ENCODE measurements at places on chromosomes 1 and 21. TPM values are rescaled to one million over a fixed set of nuclear protein-coding genes. Genes with fewer than 3 reads are reported as not detected.

DNA sequence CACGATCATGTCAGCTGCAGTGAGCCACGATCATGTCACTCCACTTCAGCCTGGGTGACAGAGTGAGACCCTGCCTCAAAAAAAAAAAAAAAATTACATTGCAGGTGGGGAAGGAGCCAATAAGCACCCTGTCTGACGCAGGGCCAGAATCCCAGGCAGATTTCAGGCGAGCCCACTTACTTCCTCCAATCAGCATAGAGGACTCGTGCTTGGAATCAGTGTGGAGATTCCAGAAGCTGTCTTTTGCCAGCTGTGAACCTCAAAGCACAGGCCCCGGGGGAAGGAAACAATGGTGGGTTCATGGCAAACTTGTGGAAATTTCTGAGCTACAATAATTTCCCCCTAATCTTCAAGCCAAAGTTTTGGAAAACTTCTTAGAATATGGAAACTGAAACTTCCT is 178.2 kb upstream of the ZNF644 start:
- no peaks in the 10 kb centered on the region for H3K36me3 ChIP-seq
- no peak for DNase-seq
- H3K27ac ChIP-seq = no peak overlapping the region
- H3K27me3 ChIP-seq = peaks cover 4% of the 10 kb centered on the region
- no peak overlapping the region for H3K4me3 ChIP-seq
- H3K4me1 ChIP-seq = no peaks in the 10 kb centered on the region

DNA sequence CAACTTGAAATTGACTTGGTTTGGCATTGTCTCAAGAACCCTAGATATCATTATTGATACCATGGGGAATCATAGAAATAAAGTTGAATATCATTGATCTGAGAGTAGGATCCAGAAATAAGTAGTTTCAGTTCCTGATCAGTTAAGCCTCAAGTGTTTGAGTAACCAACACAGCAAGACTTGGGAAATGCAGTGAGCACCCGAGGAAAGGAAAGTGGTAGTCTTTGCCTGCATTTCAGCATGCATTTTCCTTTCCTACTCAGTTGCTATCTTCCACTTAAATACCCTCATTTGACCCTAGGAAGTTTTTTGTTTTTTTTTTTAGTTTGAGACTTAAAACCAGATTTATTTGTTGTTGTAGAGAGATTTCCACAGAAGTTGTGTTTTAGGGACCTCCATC is 18.9 kb downstream of the CLEC20A start:
- H3K36me3 ChIP-seq = peaks cover 22% of the 10 kb centered on the region
- no peak overlapping the region for H3K4me3 ChIP-seq
- DNase-seq = no peak
- H3K4me1 ChIP-seq = no peaks in the 10 kb centered on the region
- no peak overlapping the region for H3K27ac ChIP-seq

GRCh38 chr1:117014209-117014608 is 12.6 kb downstream of the CD101 start:
- H3K27me3 ChIP-seq = no peaks in the 10 kb centered on the region
- no peak overlapping the region for H3K27ac ChIP-seq
- no peak for DNase-seq

GRCh38 chr1:66693856-66694255 is 58.4 kb upstream of the DYNLT5 start:
- no peak for DNase-seq
- peak overlapping the region; percentile 50 for H3K27ac ChIP-seq
- H3K4me3 ChIP-seq = no peak overlapping the region
- peaks cover 74% of the 10 kb centered on the region for H3K36me3 ChIP-seq

The CATSPERE gene
- polyA plus RNA-seq = 0.54 TPM

The C1orf141 gene
- polyA plus RNA-seq = not detected

The VWA5B1 gene
- polyA plus RNA-seq = not detected

DNA sequence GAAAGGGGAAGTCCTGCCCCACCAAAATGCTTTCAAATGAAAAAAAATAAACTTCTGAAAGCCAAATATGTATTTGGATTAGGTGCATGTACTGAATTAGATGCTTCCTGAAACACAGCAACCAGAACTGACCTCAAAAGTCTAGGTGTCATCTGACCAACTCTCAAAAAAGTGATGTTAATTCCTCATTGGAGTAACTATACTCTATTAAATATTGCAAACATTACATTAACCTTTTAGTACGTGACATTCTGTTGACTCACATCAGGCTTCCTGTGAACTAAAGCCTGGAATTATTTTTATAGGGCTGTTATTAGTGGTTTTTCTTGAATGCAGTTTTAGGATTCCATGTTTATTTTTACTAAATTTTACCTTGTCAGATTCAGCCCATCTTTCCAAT is 73.5 kb downstream of the ASTN1 start:
- H3K36me3 ChIP-seq = no peaks in the 10 kb centered on the region
- H3K4me1 ChIP-seq = no peaks in the 10 kb centered on the region
- no peaks in the 10 kb centered on the region for H3K27me3 ChIP-seq
- no peak overlapping the region for H3K4me3 ChIP-seq
- no peak overlapping the region for H3K27ac ChIP-seq

DNA sequence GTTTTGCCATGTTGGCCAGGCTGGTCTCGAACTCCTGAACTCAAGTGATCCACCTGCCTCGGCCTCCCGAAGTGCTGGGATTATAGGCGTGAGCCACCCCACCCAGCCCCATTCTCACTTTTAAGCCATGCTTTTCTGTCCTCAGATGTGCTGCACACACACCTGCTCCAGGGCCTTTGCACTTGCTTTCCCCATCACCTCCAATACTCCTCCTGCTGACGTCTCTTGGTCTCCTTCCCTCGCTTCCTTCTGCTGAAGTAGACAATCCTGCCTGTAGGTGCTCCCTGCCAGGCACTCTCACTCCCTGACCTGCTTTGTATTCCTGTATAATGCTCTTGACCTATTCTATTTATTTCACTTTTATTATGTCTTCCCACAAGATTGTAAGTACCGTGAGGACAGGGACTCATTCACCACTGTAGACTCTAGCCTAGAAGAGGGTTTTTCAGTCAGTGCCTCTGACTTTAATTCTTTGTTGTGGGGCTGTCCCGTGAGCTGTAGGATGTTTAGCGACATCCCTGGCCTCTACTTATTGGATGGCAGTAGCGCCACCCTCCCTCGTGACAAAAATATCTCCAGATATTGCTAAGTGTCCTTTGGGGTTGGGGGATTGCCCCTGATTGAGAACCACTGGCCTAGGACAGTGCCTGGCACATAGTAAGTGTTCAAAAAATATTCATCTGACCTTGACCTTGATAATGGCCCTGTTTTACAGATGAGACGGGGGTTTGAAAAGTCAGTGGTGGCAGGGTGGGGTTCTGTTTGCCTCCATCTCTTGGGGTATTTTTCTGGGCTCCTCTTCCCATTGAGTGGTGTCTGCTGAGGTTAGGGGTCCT is 4.6 kb downstream of the TNFRSF1B start:
- H3K4me3 ChIP-seq = no peak overlapping the region
- H3K27me3 ChIP-seq = peaks cover 15% of the 10 kb centered on the region
- no peak for DNase-seq

GRCh38 chr1:117553471-117553870 is 52.4 kb upstream of the TENT5C start:
- DNase-seq = no peak
- no peaks in the 10 kb centered on the region for H3K36me3 ChIP-seq
- H3K4me1 ChIP-seq = no peaks in the 10 kb centered on the region
- no peak overlapping the region for H3K27ac ChIP-seq
- H3K4me3 ChIP-seq = no peak overlapping the region

The SNX7 gene
- 51.3 TPM for polyA plus RNA-seq

DNA sequence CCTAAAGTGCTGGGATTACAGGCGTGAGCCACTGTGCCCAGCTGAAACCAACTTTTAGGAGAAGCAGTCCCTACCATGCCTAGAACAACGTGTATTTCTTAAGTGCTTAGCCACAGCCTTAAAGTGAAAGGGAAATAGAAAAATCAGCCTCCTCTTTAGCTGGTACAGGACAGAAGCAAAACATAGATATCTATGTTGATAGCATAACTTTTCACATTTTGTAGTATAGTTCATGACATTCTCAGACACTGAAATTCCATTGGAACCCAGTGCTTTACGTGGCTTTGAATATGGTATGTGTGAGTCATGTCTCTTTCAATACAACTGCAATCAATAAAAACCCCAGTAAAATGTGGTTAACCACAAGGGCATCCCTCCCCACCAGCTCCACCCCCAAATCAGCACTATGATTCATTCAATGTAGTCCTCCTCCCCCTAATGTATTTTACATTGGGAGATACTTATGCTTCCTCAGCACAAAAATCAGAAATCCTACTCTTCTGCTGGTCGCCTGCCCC is 32.1 kb downstream of the TGFB2 start:
- no peaks in the 10 kb centered on the region for H3K27me3 ChIP-seq
- no peaks in the 10 kb centered on the region for H3K36me3 ChIP-seq
- H3K27ac ChIP-seq = peak overlapping the region; percentile 39
- H3K4me3 ChIP-seq = peak overlapping the region; percentile 12
- DNase-seq = no peak

GRCh38 chr21:25314247-25314646 is 293.0 kb downstream of the MRPL39 start:
- H3K4me3 ChIP-seq = peak overlapping the region; percentile 12
- no peak overlapping the region for H3K27ac ChIP-seq
- no peaks in the 10 kb centered on the region for H3K27me3 ChIP-seq
- H3K36me3 ChIP-seq = no peaks in the 10 kb centered on the region
- no peaks in the 10 kb centered on the region for H3K4me1 ChIP-seq
- no peak for DNase-seq

DNA sequence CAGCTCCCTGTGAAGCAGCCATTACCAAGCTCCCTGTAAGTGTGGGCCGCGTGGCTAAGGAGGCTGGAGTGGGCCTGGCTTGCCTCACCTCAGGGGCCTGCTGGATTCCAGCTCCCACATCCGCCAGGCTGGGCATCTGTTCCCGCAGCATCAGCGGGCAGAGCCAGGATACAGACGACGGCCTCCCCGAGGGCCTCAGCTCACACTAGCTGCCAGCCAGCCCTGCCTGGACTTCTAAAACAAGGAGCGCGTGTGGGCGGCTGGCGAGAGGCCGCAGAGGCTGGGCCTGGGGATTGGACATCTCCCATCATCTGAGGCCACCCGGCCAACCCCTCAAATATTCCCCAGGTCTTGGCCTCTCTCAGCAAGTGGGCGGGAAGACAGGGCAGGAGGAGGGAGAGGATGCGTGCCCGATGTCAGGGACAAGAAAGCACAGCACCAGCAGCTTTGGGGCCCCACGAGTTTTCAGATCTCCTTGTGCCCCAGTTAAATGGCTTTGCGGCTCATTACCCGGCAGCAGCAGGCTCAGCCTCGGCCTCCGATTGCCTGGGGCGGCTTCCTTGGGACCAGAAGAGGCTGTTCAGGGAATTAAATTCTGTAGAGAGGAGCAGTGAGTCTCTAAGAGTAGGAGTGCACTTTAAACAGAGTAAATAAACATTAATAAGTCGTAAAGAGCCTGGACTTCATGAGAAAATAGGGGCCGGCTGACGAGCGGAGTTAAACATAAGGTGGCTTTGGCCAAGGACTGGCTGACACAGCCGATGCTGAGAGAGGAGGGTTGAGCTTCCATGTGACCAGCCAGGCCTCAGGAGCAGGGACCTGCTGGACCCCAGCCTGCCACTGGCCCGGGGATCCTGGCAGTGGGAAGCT is 208.9 kb upstream of the C1orf174 start:
- peak; percentile 71 for DNase-seq
- no peaks in the 10 kb centered on the region for H3K36me3 ChIP-seq
- no peaks in the 10 kb centered on the region for H3K4me1 ChIP-seq
- H3K4me3 ChIP-seq = no peak overlapping the region

The RBP7 gene
- 1.3 TPM for polyA plus RNA-seq

DNA sequence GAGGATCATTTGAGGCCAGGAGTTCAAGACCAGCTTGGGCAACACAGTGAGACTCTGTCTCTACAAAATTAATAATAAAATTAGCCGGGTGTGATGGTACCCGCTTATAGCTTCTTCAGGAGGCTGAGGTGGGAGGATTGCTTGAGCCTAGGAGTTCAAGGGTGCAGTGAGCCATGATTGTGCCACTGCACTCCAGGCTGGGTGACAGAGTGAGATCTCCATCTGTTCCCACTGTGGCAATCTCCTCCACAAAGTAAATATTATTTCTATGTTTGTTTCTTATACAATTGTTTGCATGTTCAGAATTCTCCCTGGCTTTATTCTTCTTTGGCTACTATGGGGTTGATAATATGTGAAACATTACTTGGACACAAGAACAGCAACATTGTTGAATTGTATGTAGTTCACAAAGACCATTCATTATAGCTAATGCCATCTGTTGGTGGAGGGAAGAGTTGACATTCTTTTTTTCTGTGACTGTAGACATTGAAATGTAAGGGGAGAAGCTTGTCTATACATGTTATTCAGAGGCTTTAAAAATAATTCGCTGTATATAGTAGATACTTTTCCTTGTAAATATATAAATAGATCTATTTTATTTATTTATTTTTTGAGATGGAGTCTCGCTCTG is 47.8 kb upstream of the SRSF10 start:
- H3K27me3 ChIP-seq = no peaks in the 10 kb centered on the region
- no peaks in the 10 kb centered on the region for H3K4me1 ChIP-seq
- DNase-seq = peak; percentile 38
- H3K4me3 ChIP-seq = no peak overlapping the region
- no peak overlapping the region for H3K27ac ChIP-seq
- H3K36me3 ChIP-seq = no peaks in the 10 kb centered on the region

- H3K27me3 ChIP-seq = no peaks in the 10 kb centered on the region
- no peaks in the 10 kb centered on the region for H3K4me1 ChIP-seq
- no peak for DNase-seq
- H3K4me3 ChIP-seq = no peak overlapping the region
- no peak overlapping the region for H3K27ac ChIP-seq
Measured at GRCh38 chr1:174828264-174828663, 171.5 kb upstream of the CACYBP start.

The TAL1 gene
- not detected for polyA plus RNA-seq

The SFN gene
- 0.23 TPM for polyA plus RNA-seq

DNA sequence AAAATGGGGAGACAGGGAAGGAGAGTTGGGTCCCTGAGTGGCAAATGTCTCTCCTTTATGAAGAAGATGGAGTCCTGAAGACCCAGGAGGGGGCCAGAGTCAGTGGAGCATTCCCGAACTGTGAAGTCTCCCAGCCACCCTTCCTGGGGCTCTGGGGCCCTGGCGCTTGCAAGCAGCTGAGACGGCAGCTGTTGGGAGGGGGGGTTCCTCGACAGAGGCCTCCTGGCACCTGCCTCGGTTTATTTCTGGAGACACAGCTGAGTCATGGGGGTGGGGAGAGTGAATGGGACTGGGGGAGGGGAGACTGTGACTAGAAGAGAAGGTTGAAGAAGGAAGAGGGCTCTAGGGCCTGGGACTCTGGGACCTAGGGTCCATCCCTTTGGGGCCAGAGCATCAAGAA is 14.0 kb downstream of the NES start:
- H3K4me3 ChIP-seq = no peak overlapping the region
- peaks cover 48% of the 10 kb centered on the region for H3K4me1 ChIP-seq
- no peaks in the 10 kb centered on the region for H3K36me3 ChIP-seq
- no peaks in the 10 kb centered on the region for H3K27me3 ChIP-seq
- peak overlapping the region; percentile 87 for H3K27ac ChIP-seq

GRCh38 chr1:2375246-2375922 is 16.0 kb downstream of the MORN1 start:
- H3K4me3 ChIP-seq = no peak overlapping the region
- no peaks in the 10 kb centered on the region for H3K4me1 ChIP-seq
- no peaks in the 10 kb centered on the region for H3K27me3 ChIP-seq
- H3K27ac ChIP-seq = no peak overlapping the region
